ENCODE measurements at places on chromosomes 6 and 20.

GRCh38 chr6:85464722-85465150 lies 14.9 kb downstream of the NT5E start:
- DNase-seq: peak; percentile 26

DNA sequence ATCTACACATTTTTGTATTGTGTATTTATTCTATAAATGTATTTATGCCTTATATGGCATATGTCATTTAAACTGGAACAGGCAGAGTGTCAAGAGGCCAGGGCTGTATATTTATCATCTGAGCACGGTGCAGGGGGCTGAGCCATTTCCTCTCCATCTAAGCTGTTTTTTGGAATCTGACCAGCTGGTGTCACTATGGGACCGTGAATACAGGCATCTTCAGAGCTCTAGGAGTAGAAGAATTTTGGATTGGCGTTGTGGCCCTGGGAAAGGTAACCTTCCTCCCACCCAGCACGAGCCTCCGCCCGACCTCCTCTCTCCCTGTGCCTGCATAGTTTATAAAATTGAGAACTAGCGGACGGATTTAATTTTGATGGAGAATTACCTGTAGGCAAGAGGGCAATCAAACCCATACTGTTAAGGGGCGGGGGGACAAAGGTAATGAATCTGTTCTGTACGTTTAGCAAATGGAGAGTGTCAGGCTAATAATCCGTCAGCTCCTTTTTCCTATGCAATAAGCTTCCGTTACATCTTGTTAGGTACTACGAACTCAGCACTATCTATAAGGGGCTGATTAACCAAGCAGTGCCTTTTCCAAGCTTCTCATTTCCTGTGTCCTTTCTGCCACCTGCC lies 29.0 kb upstream of the EEF1E1 start:
- no peak for DNase-seq

GRCh38 chr20:41627001-41627495 lies 8.9 kb upstream of the CHD6 start:
- no peak for DNase-seq

- no peak for DNase-seq
Observed at GRCh38 chr6:19723545-19723944, 113.6 kb upstream of the ID4 start.

DNA sequence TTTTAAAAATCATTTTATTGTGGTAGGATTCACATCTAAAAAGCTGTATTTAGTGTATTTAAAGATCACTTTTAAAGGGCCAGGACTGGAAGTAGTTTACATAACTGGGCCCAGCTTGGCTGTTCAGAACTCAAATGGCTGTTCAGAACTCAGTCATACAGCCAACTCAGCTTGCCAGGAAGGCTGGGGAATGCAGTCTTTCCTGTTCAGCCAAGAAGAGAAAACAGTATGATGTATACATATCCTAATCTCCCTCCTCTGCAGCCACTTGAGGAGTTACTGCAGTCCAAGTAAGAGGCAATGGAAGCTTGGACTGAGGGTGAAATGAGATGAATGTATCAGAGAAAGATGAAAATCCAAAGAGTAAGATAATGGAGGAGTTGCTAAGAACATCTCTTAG lies 24.6 kb downstream of the DSTN start:
- no peak for DNase-seq
